RKO (cell line): ENCODE measurements at places on chromosomes 11 and 22.

- DNase-seq, result no peak
These were observed 8.5 kb downstream of the RAB6A start for GRCh38 chr11:73752216-73752867.

- DNase-seq, result peak; percentile 80
These were observed at the start of gene MTFP1 for GRCh38 chr22:30425616-30426387. Gene MTFP1, plus strand, starts transcription at chr22:30425768. Its CDS starts 112 bp downstream, at chr22:30425880.

- DNase-seq, result no peak
These were observed 77.0 kb downstream of the RPS6KA4 start for GRCh38 chr11:64436000-64436399.

GRCh38 chr11:115344846-115345245 is 159.4 kb downstream of the CADM1 start:
- no peak for DNase-seq

- DNase-seq, result no peak
These were observed 77.7 kb downstream of the LARGE1 start for GRCh38 chr22:33842421-33843094.

GRCh38 chr22:48960576-48960975 is 867.1 kb downstream of the BRD1 start:
- no peak for DNase-seq

DNA sequence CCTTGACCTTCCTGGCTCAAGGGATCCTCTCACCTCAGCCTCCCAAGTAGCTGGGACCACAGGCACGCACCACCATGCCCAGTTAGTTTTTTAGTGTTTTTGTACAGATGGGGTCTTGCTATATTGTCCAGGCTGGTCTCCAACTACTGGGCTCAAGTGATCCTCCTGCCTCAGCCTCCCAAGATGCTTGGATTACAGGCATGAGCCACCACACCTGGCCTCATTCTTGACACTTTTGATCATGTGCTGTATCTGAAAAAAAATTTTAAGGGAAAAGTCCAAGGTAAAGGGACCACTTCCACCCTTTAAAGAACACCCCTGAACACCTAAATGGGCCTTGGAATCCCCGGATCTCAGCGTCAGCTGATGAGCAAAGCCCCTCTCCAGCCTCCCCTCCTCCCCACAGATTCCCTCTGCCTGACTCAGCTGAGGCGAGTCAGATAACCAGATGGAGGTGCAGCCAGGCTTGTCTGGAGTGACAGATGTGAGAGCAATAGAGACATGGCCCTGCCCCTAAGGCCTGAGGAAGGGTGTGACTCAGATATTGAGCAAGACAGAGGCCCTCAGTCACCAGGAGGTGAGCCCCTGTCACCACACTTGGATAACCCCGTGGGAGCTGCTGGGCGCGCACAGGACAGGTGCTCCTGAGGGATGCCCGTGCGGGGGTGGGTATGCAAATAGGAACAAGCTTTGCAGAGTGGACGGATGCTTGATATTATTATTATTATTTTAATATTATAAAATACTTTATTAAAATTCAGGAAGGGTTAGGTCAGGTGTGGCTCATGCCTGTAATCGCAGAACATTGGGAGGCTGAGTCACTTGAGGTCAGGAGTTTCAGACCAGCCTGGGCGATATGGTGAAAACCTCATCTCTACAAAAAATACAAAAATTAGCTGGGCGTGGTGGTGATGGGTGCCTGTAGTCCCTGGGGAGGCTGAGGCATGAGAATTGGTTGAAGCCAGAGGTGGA is 5.0 kb upstream of the CCDC88B start:
- peak; percentile 98 for DNase-seq

GRCh38 chr22:49018601-49019000 is 809.1 kb downstream of the BRD1 start:
- DNase-seq, result no peak

DNA sequence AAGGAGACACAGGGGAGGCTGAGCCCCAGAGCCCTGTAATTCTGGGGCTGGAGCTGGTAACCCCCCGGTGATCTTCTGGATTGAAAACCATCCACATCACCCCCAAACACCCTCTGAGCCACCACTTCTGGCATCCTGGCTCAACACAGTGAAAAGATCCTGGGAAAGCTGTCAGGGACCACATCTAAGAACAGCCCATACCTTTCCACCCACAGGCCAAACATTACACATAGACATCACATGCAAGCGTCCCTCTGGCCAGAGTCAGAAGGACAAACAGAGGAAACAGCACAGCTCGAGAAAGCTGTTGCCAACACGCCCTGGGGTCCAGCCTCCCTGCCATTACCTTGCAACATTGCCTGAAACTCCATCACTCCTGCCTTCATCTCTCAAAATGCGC is 469.5 kb downstream of the SOX6 start:
- no peak for DNase-seq

GRCh38 chr22:30354644-30355043 is 2.0 kb downstream of the SF3A1 start:
- DNase-seq, result no peak

DNA sequence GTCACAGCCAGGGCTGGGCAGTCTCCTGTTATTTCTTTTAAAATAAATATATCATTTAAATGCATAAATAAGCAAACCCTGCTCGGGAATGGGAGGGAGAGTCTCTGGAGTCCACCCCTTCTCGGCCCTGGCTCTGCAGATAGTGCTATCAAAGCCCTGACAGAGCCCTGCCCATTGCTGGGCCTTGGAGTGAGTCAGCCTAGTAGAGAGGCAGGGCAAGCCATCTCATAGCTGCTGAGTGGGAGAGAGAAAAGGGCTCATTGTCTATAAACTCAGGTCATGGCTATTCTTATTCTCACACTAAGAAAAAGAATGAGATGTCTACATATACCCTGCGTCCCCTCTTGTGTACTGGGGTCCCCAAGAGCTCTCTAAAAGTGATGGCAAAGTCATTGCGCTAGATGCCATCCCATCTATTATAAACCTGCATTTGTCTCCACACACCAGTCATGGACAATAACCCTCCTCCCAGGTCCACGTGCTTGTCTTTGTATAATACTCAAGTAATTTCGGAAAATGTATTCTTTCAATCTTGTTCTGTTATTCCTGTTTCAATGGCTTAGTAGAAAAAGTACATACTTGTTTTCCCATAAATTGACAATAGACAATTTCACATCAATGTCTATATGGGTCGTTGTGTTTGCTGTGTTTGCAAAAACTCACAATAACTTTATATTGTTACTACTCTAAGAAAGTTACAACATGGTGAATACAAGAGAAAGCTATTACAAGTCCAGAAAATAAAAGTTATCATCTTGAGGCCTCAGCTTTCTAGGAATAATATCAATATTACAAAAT is 13.4 kb downstream of the OR51B4 start:
- no peak for DNase-seq

GRCh38 chr11:74388678-74389327 is 9.4 kb downstream of the PGM2L1 start:
- DNase-seq, result peak; percentile 74

DNA sequence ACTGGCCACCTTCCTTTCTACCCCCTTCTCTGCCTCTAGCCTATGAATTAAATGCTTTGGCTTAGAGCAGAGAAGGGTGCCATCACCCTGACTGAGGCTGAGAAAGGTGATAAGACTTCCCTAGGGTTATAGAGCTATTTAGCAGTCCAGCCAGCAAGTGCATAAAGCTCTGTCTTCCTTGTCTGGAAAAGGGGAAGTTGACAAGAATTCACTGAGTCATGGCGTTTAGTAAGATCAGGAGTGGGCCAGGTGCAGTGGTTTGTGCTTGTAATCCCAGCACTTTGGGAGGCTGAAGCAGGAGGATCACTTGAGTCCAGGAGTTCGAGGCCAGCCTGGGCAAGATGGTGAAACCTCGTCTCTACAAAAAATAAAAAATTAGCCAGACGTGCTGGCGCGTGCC is 63.1 kb downstream of the LHFPL7 start:
- no peak for DNase-seq

GRCh38 chr11:75202195-75202594 is 38.4 kb upstream of the TPBGL start:
- no peak for DNase-seq

GRCh38 chr11:61949169-61950034 is 749 bp upstream of the BEST1 start:
- peak; percentile 86 for DNase-seq

DNA sequence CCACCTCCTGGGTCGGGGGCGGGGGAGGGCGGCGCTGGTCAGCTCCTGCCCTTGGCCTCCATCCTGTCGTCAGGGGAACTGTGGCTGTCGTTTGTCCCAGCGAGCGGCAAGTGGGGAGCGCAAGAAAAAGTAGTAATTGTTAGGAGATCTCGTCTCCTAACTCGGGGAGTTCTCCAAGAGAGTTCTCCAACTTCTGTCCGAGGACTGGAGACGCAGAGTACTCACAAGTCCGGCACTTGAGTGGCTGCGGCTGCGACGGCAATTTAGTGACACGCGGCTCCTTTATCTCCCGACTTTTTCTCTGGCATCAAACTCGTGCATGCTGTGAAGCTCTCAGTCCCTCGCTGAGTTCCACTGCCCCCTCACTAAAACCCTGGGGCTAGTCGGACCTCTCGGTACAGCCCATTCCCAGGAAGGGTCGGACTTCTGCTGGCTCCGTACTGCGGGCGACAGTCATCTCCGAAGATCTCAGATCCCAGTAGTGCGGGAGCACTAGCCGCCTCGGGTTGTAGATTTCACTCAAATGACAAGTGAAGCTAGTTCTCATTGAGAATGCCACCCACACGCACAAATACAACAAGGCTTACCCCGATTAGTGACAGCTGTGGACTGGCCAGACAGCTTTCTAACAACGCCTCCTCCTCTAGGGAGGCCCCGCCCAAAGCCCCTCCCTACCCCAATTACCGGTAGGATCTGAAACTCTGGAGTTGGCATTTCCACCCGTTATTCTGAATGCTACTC is at the start of gene PGR:
Gene PGR (minus strand): TSS at position 611 of the 741 bp plus-strand sequence. CDS start 743 bp downstream, outside the sequence.
- DNase-seq, result no peak

GRCh38 chr11:121039971-121040613 is 16.2 kb downstream of the TBCEL start:
- DNase-seq, result no peak

DNA sequence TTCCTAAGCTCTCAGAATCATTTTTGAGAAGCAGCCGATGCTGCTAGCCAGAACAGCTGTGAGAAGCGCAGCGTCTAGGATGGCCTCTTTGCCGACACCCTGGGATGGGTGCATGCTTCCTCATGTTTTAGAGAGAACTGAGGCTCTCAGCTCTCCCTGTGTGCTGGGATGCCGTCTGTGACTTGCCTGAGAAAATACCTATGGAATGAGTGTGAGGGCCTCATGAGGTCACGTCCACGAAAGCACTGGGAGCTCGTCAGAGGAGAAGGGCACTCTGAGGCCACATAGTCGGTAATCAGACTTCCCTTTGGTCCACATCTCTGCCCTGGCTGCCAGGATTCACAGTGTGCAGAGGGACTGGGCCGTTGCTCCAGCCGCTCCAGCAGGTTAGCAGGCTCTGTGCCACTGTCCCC is 54.7 kb downstream of the MICAL3 start:
- DNase-seq, result peak; percentile 37

DNA sequence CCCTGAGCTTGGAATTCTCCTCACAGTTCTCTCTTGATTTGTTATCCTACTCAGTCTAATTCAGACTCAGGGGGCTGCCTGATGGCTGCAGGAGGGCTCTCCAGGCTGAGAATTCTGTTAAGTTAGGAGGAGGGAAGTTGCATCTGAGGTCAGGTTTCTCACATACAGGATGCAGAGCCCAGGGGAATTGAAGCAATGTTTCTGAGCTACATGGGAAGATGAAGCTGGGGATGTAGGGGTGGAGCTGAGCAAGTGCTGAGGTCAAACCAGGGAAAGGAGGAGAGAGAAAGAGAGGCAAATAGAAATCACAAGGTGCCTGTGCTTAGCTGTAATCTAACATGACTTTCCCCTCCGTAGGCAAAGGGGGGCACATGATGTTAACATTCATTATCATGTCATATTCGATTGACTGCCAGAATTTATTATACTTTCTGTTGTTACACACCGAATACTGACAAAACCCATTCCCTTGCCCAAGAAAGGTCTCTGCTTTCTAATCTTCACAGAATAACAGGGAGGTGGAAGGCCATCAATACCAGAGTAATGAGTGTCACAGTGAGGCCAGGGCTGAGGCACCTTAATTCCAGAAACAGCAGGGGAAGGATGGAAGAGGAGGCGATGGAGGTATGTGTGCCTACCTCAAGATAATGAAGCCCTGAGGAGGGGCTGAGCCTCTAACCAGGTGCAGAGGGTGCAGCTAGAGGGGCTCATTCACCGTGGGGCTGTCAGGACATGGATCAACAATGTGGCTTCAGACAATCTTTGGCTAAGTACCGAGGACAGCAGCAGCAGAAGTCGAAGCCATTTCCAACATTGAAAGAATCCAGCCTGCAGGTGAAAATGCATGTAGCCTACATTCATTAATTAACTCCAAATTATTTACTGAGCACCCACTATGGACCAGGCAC is 205.4 kb upstream of the SNX19 start:
- DNase-seq, result no peak

DNA sequence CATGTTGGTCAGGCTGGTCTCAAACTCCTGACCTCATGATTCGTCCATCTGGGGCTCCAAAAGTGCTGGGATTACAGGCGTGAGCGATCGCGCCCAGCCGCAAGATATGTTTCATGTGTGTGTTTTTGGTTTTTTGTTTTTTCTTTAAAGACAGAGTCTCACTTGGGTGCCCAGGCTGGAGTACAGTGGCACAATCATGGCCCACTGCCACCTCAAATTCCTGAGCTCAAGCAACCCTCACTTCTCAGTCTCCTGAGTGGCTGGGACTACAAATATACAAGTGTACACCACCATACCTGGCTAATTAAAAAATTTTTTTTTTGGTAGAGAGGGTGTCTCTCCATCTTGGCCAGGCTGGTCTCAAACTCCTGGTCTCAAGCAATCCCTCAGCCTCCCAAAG is 8.4 kb downstream of the TIGD3 start:
- no peak for DNase-seq

GRCh38 chr11:8871171-8871775 is 39.7 kb upstream of the AKIP1 start:
- peak; percentile 73 for DNase-seq
